ENCODE measurements at places on chromosomes 2 and 18.

DNA sequence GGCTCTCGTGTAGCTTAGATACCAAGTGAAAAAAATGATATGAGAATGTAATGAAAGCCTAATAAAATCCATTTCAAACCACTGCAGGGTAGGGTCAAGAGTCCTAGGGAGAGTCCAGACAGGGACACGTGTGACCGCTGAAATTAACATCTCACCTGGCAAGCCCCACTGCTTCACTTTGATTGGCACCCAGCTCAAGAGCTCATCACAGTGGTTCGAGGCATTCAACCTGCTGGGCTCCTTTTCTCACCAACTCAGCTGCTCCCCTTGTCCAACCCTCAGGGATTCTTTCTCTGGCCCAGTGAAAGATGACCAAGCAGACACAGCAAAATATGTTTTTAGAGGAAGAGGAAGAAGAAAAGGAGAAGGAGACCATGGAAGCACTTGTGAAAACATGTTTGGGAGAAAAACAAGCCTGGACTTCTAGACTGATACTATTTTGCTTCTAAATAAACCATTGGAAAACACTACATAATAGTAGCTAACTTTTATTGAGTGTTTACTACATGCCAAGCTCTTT is 49.2 kb upstream of the CREB1 start:
- no peak for DNase-seq

DNA sequence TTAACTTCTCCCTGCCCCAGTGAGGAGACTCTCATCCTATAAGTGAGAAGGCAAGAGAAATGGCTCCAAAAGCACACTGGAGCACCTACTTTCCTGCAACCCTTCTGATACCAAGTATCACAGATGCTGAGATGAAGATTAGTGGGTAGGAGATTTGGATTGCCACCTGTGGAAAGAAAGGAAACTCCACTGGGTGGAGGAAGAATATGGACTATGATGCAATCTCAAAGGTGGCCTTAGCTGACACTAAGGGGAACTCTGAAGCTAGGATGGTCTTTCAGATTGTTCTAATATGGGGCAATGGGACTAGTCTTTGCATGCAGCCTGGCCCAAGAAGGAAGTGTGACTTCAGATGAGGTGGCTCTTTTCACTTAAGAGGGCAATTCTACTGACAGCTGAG is 21.6 kb downstream of the PRKRA start:
- DNase-seq, result no peak

GRCh38 chr18:63315131-63315662 is 4.4 kb downstream of the BCL2 start:
- DNase-seq, result no peak

DNA sequence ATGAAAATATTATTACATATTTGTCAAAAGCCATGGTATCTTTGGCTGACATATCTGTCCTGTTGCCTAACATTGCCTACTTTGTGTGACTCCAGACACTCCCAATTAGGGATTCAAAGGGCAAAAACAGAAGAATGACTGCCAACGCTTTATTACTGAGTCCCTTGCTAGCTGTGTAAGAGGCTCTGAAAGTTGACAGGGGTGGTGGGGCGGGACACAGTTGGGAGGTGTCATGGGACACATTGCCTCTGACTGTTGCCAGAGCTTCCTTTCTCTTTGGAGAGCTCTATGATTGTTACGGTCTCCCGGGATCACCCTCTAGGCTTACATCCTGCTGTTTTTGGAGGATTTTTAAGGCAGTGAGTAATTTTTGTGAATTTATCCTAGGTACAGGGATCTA is 249.6 kb upstream of the ACVR2A start:
- no peak for DNase-seq

GRCh38 chr2:105641389-105641811 is 103.3 kb upstream of the NCK2 start:
- no peak for DNase-seq

DNA sequence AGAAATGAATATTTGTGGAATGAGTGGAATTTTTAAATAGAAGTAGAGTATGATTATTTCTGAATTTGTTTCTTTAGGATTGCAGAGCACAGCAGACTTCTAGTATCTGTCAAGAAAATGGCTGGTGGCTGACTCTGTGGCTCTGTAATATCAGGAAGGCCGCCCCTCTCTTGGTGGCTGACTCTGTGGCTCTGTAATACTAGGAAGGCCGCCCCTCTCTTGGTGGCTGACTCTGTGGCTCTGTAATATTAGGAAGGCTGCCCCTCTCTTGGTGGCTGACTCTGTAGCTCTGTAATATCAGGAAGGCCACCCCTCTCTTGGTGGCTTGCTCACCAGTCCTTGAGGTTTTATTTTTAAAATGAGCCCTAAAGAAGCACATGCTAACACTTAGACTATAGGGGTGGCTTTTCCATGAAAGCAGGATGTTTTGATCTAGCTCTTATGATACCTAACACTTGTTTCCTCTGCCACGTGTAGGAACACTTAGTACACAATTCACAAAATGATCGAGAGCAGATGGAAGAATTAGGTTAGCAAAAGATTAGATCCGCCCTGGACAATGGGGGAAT is 85.1 kb upstream of the TTC39C start:
- no peak for DNase-seq

DNA sequence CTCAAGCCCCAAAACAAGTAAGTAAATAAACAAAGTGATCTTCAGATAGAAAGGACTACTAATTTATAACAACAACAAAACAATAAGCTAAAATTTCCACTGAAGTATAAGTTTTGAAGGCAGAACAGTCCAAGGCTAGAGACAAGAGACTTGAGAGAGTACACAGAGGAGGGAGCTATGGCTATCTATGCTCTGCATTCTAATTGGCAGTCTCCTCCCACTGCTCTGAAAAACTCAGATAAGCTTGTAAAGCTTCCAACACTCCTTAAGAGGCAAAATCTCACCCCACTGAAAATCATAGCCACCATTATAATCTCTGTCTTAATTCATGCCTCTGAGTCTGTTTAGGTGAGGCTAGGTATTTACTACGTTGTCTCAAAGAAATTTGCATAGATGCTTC is 714.6 kb upstream of the LRATD1 start:
- DNase-seq, result no peak

Measured in SK-N-DZ (cell line).